AG08395 (cell line): ENCODE measurements at places on chromosomes 7 and 10.
A peak's percentile ranks its signal among the peaks of the same experiment; 100 is the strongest.

DNA sequence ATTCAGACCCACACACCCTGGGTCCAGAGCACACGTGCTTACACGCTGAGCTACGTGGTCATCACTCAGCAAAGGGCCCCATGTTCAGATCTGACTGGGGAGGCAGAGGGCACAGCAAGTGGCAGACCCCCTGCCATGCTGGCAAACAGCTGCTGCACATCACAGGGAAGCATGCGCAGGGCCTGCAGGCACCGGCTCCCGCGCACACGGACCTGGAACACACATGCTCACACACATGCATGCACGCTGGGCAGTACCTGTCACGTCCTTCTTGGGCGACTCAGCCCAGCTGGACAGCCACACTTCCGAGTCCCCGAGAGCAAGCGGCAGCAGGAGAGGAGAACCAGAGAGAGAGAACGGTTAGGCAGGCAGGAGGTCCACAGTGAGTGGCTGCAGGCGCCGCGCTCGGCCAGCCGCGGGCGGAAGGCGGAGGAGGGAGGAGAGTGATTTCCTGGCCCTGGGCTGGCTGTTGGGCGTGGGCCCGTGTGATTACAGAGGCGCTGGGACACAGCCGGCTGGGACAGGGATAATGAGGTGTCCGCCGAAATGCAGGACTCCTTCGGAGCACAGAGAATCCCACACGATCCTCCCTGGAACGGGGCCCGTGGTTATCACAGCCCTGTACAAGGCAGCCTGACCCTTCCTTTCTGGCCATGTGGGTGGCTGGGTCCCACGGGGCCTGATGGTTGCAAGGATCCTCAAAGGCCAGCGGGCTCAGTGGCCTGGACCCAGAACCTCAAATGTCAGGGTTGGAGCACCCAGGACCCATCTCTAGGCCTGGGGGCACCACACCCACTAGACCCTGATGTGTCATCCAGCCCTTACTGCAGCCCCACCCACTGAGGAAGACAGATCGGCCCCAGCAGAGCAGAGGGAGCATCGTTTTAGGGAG is 175.1 kb downstream of the NEURL1 start:
- DNase-seq = peak; percentile 82

DNA sequence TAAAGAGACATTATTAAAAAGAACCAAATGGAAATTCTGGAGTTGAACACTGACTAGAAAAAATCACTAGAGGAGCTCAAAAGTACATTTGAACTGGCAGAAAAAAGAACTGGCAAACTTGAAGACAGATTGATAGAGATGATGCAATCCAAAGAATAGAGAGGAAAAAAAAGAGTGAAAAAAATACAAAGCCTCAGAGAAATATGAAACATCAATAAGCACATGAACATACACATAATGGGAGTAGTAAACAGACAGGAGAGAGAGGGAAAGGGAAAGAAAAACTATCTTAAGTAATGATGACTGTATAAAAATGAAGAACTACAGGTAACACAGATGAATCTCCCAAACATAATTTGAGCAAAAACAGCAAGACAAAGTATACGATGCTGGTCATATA is 61.1 kb downstream of the CNOT4 start:
- no peak for DNase-seq

DNA sequence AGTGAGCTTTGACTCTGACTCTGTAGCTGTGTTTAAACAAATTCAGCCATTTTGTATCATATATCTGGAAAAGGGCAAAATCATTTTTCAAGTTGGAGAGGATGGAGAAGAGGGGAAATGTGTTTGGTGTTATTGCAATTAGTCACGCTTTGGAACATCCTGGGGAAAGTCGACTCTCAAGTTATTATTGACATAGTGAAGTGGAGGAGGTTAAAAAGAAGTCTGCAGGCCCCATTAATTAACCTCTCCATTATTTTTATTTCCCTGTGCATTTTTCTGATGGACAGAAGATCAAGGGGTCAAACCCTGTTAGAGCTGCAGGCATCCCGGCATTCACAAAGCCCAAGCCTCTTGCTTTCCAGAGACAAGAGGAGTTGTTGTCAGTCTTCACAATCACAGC is 132.6 kb downstream of the TEX36 start:
- no peak for DNase-seq

DNA sequence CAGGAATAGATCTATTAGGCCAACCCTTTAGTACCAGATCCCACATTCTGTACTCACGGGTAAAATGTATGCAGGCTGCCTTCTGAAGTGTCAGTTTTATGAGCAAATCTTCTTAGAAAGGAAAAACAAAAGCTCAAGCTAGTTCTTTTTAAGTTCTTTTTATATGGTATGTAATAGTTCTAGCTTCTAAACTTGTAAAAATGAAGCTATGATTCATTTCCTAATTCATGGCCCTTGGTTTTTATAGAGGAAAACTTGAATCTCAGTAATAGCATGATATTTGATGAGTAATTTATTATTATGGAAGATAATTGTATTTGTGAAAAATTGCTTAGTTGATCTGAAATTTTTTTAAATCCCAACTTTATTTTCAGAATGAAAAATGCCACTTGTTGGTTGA is 54.3 kb downstream of the SLK start:
- no peak for DNase-seq

DNA sequence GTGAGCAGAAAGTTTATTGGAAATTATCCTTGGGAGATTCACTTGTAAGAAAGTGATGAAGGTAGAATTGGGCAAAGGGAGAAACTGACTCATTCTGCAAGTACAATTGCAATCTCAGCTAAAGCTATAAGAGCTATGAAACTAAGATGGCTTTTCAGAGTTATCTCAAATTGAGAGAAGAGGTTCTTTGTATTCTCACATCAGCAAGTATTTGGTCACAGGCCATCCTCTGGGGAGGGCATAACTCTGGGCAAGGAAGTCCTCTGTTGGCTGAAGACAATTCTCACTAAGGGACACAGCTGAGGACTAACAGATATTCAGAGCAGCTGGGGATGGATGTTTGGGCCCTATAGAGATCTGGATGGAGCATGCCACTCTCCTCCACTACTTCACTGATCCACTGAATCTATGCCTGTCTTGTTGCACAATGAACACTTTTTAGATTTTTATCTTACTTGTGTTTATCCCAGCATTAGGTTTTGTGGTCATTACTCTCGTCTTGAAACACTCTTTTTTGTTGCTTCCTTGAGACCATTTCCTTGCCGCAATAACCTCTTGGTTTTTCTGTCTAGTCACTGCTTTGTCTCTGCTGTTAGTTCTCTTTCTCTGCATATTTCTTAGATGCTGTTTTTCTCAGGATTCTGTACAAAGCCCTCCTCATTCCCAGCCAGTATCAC is 115.1 kb downstream of the GNAI1 start:
- no peak for DNase-seq

- DNase-seq = no peak
Observed at GRCh38 chr10:99785646-99786045, 3.2 kb downstream of the ABCC2 start.

- DNase-seq = no peak
Observed at GRCh38 chr10:34707656-34708055, 107.4 kb downstream of the PARD3 start.

GRCh38 chr10:118968482-118968881 is 61.0 kb upstream of the NANOS1 start:
- no peak for DNase-seq

DNA sequence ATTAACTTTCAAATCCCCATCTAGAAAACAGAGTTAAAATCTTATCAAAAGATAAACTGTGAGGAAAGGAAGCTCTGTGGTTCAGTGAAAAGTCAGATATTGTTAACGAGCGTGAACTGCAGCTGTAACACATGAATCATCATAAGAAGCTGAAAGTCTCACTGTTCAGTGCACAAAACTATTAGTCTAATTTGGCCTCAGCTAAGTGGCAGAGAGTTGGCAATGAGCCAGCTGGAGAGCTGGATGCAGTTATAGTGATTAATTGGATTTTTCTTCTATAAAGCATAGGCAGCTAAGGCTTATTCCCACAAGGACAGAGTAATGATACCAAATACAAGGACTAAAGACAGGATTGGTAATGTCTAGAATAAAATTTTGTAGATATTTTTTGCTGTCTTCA is 101.1 kb upstream of the ABCB5 start:
- DNase-seq = peak; percentile 6

DNA sequence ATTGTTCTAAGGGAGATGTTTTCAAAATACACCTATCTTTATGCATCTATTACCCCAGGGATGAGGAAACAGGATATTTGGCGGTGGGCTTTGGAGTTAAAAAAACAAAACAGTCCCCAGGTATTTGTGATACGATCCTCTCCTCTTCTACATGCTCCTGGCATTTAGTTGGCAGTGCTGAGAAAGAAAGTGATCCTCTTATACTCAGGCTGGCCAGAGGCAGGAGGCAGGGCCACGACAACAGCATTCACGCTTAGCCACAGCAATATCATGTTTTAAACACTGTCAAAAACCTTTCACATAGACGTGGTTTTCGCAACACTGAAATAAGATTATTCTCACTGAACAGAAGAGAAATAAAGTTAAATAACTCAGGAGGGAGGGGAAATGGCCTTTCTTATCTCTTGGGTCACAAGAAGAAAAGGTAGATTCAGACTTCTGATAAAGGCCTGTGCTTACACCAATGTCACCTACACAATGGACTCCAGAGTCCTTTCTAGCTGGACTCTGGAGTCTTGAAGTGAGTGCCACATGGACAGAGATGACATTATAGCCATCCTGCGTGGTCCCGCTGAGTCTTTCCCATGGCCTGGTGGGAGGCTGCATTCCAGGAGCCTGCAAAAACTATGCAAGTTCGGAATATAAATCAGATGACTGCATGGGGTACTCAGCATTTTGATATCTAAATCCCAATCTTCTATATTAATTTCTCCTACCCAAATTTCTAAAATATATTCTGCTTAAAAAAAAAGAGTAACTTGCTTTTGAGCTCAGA is 88.7 kb downstream of the PIP4K2A start:
- no peak for DNase-seq

- DNase-seq = no peak
Observed at GRCh38 chr7:153099235-153099634, 339.7 kb downstream of the ACTR3B start.

- DNase-seq = no peak
Observed at GRCh38 chr7:14752301-14752700, 150.2 kb downstream of the DGKB start.

GRCh38 chr10:103224133-103224532 is 21.6 kb upstream of the RPEL1 start:
- DNase-seq = no peak

DNA sequence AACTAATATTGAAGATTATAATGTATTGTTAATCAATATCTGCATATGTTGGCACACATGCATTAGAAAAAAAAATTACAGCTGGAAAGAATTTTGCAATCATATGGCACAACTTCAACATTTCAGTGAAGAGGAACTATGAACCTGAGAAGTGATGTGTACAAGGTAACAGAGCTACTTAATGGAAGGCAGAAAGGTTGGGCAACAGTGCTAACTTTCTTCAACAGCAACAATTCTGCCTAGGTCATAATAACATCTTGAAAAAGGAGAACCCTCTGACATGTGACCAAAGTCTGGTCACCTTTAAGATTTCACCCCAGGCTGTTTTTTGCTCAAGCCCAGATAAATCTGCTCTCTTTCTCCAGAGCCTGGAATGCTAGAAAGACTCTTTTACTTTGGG is 47.9 kb upstream of the SKAP2 start:
- DNase-seq = no peak

DNA sequence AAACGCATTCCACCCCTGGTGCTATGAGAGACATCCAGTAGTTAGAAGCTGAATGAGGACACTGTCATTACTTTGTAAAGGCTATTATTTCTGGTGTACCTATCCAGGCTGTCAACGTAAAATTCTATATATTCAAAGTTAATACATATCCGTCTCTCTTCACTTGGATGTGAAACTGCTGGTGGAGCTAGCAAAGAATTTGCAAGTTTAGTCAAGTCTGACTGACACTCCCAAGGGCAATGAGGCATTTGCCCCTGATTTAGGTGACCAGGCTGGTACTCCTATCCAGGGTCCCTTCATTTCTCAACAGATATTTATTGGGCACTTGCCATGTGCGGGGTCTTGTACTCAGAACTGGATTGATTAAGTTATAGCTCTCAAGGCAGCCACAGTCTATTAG is 260.1 kb upstream of the CDC14C start:
- no peak for DNase-seq

- no peak for DNase-seq
Observed at GRCh38 chr7:143216151-143216550, 5.7 kb upstream of the TAS2R40 start.

DNA sequence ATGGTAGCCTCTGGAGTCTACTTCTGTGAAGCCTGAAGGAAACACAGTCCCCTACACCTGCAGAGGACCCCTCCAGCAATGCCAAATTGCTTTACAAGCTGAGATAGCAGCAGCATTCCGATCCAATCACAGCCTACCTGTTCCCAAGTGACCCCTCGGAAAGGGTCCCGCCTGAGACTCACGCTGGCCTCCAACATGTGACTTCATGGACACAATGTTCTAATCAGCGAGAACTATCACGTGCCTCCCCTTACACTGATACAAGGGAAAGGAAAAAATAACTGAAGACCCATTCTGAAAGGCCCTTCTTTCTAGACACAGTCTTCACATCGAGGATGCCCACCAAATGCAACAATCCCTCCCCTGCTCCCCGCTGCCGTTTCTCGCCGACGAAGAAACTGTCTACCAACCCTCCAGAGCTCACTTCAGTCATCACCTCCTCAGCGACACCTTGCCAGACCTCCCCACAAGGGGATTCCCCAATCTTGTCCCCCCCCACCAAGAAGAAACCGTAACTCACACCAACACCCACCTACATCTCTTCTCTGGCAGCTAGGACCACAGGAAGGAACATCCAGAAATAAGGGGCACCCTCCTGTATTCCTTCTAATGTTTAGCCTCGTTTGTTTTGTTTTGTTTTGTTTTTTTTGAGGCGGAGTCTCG is 1.8 kb downstream of the SNX8 start:
- DNase-seq = no peak

DNA sequence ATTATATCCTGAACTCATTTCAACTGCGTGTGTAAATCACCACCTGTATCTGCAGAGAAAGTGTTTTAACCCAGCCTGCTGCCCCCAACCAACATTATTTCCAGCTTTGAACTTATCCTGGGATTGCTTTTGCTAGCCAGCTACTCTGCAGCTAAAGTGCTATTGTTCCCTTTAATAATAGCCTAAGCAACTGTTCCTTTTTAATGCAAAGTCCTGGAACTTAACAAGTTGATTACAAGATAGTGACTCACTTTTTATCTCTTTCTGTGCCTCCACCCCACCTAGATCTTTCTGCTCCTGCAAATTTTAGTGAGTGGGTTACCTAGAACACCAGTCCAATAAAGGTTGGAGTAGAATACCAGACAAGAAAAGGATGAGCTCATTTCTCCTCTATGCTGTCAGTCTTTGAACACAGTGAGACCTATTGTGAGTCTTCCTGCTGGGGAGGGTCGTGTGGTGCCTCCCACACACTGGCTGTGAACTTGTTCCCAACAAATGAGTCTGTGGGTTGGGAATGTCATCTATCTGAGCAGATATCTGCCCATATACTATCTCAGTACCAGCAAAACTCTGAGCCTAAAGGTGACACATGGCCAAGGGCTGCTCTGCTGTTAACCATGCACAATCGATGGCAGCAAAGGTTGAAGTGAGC is 137.7 kb downstream of the FAM204A start:
- no peak for DNase-seq

- no peak for DNase-seq
Observed at GRCh38 chr7:155450970-155451801, 6.7 kb upstream of the EN2 start.
